ENCODE measurements at places on chromosomes 6 and 20.

GRCh38 chr6:129890701-129891100 lies 29.6 kb upstream of the TMEM244 start:
- no peak for DNase-seq

- DNase-seq: no peak
Observed at GRCh38 chr6:61562098-61562497, 723.9 kb downstream of the KHDRBS2 start.

- no peak for DNase-seq
Observed at GRCh38 chr20:18904192-18904591, 90.6 kb downstream of the SCP2D1 start.

GRCh38 chr20:62804021-62804626 lies 511 bp upstream of the OGFR start:
- DNase-seq: no peak

GRCh38 chr6:100484474-100484873 lies 19.8 kb upstream of the SIM1 start:
- DNase-seq: no peak

DNA sequence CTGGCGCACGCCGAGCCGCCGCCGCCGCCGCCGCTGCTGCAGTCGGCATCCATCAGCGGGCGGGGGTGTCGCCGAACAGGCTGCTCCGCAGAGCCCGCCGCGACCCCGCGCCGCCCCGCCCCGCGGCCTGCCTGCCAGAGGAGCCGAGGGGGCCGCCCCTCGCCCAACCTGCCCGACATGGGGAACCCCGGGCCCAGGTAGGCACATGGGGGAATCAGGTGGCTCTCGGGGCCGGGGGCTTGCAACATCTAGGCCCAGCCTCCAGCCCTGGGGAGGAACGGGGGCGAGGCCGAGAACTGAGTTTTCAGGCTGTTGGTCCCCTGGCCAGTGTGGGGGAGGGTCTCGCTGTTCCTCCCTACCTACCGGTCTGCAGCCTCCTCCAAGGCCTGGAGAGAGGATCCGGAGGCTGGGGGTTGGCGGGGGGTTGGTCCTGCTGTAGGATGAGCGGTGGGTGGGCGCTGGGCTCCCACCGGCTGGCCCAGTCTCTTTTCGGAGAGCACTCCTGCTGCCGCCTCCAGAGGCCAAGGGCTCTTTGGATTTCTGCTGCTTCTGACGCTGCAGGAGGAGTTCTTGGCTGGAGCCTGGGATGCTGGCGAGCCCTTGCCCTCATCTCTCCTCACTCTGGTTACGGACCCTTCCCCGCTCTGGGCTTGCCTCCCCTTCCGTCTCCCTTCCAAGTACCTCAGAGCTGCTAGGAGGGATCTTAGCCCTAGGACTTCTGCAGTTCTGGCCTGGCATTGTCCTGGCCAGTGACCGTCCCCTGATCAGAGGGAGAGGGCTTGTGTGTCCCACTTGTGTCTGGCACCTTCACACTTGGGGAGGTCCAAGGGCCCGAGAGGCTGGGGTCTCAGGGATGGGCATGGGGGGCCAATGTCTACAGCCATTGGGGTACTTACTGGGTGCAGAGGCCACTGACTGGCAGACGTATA lies at the start of gene EPB41L1:
TSS of gene EPB41L1 (plus strand) at position 41 of the 929 bp plus-strand sequence. CDS start 19,038 bp downstream, outside the sequence.
- no peak for DNase-seq

DNA sequence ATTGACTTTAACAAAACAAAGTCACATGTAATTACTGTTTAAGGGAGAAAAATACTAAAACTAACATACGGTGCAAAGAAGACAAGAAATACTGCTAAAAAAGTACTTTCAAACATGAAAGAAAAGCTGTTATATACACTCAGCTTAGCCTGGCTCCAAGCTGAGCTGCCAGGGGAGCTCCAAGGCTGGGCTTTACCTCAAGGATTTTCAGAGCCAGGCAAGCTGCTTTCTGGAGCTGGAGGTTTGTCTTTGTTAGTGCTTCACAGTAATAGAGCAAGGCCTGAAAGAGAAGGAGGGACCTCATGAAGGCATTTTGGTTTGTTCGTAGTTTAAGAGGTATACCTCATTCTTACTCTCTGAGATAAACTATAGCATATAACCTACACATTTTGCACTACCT lies 19.6 kb upstream of the ARMH2 start:
- no peak for DNase-seq

GRCh38 chr6:166466178-166467122 lies 83.7 kb upstream of the MPC1 start:
- DNase-seq: no peak
